ENCODE measurements at places on chromosomes 12 and 14. TPM values are rescaled to one million over a fixed set of nuclear protein-coding genes. Genes with fewer than 3 reads are reported as not detected.

TUNAR gene
- total RNA-seq, result not detected

GUCY2C gene
- not detected for total RNA-seq

MMP17 gene
- total RNA-seq, result 4.7 TPM

SERPINA12 gene
- total RNA-seq, result not detected

PMEL gene
- total RNA-seq, result 0.64 TPM

SIX1 gene
- total RNA-seq, result 2.6 TPM

CEBPE gene
- total RNA-seq, result not detected

ABCD2 gene
- 26.0 TPM for total RNA-seq

TMCC3 gene
- total RNA-seq, result 15.8 TPM

DPPA3 gene
- not detected for total RNA-seq

PRPH gene
- 0.55 TPM for total RNA-seq

TMEM179 gene
- not detected for total RNA-seq

KRT8 gene
- total RNA-seq, result 5.7 TPM

DNA sequence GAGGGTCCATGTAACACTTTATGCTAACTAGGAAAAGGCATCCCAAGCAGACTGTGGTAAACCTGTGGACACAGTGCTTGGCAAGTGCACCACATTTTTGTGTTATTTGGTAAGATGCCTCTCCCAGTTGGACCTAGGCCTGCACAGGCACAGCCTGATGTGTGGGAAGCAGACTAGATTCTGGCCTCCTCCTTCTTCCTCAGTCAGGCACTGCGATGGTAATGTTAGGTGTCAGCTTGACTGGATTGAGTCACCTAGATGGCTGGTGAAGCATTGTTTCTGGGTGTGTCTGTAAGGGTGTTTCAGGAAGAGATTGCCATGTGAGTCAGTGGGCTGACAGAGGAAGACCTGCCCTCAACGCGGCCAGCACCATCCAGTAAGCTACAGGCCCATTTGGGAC, 25.3 kb upstream of the RHOJ start:
- no peak for DNase-seq

GRCh38 chr12:45713078-45713477, 16.4 kb upstream of the ARID2 start:
- DNase-seq, result no peak

DNA sequence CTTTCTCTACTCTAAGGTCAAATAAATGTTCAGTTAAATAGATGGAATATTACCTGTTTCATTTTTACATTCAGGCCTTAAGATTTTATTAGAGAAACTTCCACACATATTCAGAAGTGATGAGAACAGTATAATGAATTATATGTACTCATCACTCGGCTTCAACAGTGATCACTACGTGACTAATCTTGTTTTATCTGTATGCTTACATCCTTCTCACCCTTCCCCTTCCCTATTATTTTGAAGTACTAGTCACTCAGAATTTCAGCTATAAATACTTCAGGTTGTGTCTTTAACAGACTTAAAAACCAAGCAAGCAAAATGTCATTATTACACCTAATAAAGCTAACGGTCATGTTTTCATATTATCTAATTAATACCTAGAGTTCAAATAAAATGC, 34.9 kb downstream of the ETV6 start:
- DNase-seq, result no peak

- DNase-seq, result peak; percentile 33
Observed at GRCh38 chr14:104346608-104347007, 208.2 kb downstream of the KIF26A start.

GRCh38 chr12:31279390-31279924, 46.5 kb downstream of the SINHCAF start:
- DNase-seq, result no peak

GRCh38 chr14:89681086-89682018, 264.3 kb upstream of the FOXN3 start:
- no peak for DNase-seq

DNA sequence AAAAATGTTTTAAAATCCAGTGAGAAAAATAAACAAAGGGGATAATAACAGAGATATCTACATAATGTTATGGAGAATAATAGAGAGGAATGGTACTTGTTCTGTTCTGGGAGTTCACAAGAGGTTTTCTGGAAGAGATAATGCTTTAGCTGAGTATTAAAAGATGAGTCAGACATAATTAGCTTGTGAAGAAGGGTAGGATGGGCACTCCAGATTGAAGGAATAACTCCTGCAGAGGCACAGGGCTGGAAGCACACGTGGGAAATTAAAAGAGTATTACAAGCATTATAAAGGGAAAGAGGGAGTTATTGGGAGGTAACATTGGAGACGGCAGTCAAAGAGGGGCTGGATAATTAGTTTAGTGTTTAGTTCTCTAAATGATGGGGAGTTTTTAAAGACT, 124.9 kb upstream of the BTG1 start:
- no peak for DNase-seq

DNA sequence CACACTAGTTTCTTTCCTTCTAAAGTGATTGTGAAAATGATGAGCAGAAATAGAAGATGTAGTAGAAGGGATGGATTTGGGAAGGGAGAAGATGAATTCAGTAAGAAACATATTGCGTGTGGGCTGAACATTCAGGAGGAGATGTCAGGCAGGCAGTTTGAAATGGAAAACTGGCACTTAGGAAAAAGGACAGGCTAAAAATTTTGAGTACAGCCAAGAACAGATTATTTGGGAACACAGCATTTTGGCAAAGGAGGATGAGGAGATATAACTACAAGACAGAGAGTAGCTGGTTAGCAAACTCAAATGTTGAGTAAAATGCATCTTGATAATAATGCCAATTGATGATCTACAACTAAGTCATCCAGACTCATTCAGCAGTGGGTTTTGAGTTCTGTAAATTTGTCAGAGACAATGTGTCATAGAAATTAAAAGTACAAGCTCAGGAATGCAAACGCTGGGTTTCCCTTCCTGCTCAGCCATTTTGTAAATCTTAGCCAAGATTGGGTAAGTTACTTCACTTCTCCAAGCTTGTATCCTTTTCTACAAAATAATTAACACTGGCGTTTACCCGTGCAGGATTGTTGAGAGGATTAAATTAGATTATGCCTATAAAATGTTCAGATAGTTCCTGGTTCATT, 255.0 kb downstream of the NAV3 start:
- DNase-seq, result no peak

DNA sequence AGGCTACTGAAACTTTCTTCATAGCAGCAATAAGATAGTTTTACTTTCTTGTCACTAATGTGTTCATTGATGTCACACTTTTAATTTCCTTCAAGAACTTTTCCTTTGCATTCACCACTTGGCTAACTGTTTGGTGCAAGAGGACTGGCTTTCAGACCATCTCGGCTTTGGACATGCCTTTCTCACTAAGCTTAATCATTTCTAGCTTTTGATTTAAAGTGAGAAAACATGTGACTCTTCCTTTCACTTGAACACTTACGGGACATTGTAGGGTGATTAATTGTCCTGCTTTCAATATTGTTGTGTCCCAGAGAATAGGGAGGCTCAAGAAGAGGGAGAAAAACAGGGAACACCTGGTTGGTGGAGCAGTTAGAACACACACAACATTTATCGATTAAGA, 41.9 kb downstream of the IFNG start:
- DNase-seq, result no peak

DNA sequence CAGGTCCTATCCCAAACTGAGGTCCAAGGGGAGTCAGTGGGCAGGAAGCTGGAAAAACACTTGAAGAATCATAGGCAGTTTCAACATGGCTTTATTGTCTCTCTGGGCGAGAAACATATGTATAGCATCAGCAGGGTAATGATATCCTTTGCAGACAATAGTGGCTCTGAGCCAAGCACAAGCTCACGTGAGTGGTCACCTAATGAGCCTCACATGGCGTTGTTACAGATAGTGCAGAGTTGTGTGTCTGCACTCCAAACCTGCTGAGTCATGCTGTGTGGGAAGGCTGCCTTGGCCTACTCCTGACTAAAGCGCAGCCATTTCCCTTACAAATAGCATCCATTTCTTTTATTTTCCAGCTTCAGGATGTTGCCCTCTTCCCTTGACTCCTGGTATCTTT, 105.2 kb upstream of the SYT1 start:
- DNase-seq, result no peak

DNA sequence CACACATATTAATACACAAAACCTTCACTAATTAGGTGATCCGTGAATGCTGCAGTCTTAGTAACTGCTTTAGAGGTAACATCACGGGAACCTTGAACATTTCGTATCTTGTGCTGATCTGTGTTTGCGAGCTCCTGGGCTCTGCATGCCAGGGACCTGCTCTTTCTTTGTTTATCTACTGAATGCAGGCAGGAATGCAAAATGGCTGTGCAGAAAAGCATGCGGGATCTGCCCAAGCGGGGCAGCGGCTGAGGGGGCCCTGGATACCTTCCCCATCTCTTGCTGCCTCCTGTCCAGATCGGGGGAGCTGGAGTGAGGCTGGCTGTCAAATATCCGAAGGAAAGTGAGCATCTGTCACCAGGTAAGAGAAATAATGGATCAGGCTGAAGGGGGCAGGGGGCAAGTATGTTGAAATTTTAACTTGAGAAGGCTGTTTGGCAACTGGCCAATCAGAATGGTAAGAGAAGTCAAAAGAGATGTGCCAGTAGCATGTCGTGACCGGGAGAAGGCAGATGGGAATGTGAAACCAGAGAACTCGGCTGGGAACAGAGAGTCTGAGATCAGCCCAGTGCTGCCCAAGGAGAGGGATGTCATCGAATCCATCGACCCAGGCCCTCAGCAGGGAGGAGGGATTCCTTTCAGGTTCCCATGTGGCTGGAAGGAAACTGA, 191.4 kb downstream of the TTC7B start:
- DNase-seq, result no peak

DNA sequence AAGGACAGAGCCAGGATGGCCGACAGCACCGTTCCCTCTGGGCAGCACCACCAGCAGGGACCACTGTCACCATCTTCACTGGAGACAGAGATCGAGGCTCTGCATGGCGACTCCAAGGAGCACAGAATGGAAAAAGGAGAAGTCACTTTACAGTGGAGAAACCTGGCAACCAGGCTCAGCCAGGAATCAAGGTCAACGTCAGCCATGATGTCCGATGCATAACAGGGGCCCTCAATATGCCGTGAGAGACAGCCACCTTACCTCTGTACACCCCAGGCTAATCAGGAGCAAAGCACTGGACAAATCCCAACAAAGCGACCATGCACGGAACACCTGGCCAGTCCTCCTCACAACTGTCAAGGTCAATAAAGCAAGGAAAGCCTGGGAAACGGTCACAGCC, 20.6 kb upstream of the SFSWAP start:
- DNase-seq, result peak; percentile 59

DNA sequence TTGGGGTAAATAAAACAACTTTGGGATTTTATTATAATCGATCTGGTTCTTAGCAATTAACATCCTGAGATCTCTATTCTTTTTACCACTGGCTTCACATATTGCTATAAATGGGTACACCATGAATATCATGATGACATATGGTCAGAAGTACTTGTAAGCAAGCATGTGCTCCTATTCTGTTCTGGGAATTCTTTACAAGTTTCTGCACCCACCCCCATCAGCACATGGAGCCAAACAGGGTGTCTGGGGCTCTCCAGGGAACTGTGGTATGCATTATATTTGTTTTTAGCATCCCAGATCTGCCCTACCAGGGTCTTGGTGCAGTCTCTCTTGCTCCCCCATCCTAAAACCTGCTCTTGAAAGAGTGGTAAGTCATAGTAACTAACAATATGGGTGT, 31.3 kb downstream of the DMAC2L start:
- DNase-seq, result no peak

- DNase-seq, result peak; percentile 97
Observed at GRCh38 chr14:105045710-105046326, 19.4 kb downstream of the GPR132 start.

DNA sequence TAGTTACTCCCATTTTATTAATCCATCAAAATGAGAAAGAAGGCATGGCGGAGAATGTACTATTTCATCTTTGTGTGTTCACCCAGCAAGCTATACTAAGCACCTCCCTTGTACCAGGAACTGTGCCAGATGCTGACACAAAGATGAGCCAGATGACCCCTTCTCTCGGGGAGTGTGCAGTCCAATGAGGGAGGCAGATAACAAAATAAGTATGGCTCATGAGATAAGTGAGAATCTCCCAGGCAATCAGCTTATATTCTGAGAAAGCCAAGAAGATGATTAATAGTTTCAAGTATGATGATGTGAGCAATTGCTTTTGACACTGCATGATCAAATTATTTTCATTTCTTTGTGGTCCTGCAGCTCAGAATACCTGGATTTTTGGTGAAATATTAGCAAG, 1.3 kb upstream of the TMEM233 start:
- DNase-seq, result no peak

DNA sequence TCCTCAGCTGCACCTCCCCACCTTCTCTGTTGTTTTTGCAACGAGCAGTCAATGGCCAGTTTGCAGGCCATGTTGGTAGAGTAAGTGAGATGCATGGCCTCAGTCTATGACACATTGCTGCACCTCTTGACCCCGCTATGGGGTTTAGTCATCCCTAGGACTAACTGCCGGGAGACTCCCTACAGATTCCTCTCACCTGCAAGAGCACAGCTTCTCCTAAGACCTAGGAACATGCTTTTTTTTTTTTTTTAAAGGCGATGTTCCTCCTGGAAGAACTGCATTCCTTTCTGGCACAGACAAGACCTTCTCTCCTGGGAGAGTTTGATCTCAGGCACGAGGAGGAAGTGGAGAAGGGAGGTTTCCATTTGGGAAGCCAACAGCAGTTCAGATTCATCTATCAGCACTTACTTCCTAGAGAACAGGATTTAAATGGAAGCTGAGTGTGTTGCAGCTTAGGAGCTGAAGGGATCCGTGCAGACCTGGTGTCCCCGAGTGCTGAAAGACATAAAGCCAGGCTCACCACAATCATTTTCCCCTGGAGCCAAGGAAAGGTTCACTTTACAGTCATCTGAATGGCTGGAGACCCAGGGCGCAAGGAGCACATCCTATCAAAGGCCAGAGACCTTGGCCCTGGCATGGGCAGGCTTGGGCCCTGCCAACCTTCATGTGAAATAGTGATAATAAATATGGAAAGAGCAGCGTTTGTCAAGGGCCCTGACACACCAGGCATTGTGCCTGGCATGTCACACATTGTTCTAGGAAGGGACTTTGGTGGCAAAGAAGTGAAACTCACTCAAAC, 104.1 kb downstream of the LGMN start:
- DNase-seq, result no peak

DNA sequence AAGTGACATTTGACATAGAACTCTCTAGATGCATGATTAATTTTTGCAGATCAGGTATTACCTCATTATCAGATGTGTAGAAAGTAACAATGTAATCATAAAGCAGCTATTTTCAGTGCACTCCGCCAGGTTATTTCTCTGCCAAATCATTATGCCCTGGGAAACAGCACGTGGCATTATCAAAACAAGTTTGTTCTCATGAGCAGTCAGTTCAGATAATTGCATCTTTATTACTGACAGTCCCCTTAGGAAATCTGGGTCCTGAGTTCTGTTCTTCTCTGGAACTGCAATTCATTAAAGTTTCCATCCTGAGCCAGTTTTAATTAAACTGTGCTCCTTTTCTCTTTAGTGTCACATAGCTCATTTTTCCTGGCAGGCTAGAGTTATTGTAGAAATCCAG, 94.7 kb upstream of the KRR1 start:
- no peak for DNase-seq

Measured in mesenteric fat pad (tissue), 1 donor.